ENCODE measurements at places on chromosomes 7 and 10.

DNA sequence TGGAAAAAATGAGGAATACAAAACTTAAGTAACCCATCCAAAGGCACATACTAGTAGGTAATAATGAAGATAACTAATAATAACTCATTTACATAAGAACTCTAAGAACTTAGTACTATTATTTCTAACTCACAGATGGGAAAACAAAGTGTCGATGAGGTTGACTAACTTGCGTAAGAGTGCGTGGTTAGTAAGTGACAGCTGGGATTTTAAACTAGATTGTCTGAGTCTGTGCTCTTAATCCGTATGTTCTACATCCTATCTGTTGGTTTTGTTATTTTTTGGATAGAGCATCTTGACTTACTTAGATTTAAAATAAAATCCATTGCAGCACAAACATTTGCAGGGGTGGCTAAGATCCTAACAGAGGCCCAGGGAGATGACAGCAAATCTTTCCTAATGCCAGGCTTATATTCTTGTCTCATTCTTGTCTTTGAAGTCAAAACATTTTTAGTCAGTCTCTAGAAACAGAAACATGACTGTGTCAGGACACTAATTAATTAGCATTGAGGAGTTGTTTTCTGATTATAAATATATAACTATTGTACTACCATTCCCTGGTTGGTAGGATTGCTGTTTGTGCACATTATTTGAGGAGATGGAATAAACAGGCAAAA is 11.7 kb downstream of the RPA3 start:
- no peak for DNase-seq

- DNase-seq: no peak
Measured at GRCh38 chr7:157543276-157543675, 206.5 kb downstream of the DNAJB6 start.

- DNase-seq: no peak
Measured at GRCh38 chr7:101333912-101334311, 12.3 kb upstream of the IFT22 start.

GRCh38 chr7:22601812-22602565 is 102.0 kb upstream of the STEAP1B start:
- no peak for DNase-seq

DNA sequence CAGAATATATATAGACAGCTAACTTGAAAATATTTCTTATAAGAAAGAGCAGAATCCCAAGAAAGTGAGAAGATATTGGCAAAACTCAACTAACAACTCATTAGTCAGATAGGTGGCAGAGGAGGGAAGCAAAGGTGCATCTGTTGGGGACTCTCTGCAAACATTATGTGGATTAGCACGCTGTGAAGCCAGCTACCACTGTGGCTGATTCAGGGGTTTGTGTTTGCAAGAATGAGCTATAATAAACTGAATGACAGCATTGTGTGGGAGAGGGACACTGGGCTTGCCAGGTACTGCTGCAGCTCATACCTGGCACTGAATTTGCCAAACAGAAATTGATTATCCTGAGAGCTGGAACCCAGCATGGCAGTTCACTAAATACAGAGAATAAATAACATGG is 170.3 kb upstream of the MINDY3 start:
- no peak for DNase-seq

GRCh38 chr10:119281581-119282071 is 74.3 kb downstream of the GRK5 start:
- no peak for DNase-seq

GRCh38 chr10:3467052-3467951 is 294.7 kb upstream of the PITRM1 start:
- DNase-seq: peak; percentile 79

DNA sequence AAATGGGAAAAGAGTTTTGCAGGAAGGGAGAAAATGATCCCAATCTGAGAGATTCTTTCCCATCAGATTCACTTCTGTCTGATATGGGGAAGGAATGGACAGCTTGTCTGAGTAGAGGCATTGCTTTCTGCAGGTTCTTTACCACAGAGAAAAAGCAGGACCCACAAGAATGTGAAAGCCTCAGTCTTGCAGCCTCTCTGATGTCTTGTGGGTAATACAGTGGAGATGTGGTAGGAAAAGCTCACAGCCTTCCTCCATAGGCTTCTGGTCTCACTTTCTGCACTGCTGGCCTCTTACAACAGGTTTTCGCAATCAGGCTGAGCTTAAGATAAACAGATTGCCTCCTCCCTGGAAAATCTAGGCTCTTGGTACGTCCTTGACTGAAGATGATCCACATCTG is 551 bp downstream of the IFIT1 start:
- no peak for DNase-seq

DNA sequence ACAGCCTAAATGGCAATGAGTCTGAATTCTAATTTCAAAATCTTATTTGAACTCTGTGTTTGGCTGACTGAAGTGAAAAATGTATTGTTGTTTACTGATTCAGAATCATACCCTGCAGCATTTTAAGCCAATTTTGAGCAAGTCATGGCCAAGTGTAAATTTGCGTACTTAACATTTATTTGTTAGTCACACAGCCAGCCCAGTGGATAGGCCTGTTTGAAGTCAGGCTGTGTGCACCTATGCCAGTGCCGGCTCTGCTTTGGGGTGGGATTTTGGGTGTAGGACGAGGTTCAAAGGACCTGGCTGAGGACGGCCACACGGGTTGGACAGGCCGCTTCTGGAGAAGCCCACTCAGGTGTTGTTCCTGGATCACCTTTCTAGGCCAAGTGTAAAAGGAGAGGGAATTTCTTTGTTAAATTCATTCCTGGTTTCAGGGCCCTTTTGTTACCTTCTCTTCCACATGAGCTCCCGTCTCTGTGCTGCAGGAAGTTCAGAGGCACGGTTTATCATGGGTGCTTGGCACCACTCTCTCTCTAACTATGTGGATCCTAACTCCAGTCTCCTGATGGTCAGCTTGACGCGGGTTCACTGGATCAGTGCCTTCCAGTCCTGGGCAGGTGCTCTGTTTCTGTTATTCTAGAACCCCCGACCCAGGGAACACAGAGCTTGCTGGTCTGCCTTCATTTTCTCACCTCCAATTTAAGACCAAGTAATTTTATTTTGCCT is 84.7 kb downstream of the CCNY start:
- DNase-seq: no peak

DNA sequence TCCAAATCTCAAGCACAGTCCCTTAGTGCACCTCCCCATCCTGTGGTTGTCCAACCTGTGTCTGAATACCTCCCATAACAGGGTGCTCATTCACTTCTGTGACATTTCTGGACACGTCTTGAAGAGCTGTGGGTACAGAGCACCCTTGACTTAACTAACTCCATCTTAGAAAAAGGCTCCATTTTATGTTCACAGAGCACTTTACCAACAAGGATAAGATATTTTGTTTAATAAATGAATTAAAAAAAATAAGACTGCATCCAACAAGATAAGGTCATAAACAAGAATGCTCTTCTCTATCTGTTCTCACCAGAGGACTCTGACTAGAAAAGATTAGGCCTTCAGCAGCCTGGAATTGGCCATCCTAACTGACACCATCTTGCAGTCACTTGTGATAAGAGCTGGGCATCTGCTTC is 335.2 kb upstream of the ZNF32 start:
- no peak for DNase-seq

DNA sequence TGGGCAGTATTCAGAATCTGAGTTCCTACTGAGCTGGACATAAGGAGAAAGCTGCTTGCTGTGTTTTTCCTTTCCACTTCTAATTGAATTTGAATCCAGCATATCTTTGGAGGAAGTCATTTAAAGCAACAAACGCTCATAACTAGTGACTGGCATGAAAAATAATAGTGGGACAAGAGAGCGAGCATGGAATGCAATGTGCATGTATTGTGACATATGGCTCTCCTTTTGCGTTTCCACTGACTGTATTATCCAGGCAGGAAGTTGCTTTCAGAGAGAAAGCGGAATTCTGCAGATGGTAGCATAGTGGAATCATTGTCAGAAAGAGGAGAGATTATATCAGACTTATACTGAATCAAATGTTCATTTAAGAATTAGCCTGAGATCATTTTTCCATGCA is 368.6 kb downstream of the REEP3 start:
- no peak for DNase-seq

DNA sequence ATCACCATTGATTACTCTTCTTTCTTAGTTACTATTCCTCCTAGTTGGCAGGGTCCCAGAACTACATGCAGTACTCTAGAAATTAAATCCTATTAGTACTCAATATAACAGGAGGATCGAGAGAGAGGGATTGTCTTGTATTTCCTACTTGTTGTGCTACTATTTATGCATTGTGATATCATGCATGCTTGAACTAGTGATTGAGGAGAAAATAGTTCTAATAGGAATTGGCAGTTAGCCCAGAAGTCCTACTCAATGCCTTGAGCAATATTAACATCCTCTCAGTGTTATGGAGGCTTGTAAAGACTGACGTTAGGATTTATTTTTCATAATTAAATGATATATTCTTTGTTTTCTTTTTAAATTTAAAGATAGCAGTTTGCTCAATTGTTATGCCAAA is 67.4 kb downstream of the FOXP2 start:
- DNase-seq: no peak

GRCh38 chr7:92682903-92683539 is 92.8 kb upstream of the FAM133B start:
- no peak for DNase-seq

- DNase-seq: peak; percentile 49
Measured at GRCh38 chr7:148799893-148800555, 84.1 kb downstream of the EZH2 start.

- no peak for DNase-seq
Measured at GRCh38 chr10:4080225-4080805, 295.3 kb upstream of the KLF6 start.

- DNase-seq: no peak
Measured at GRCh38 chr7:34059136-34059828, 153.9 kb downstream of the BMPER start.

- DNase-seq: no peak
Measured at GRCh38 chr7:18053177-18053928, 25.7 kb upstream of the PRPS1L1 start.

GRCh38 chr7:113775401-113775800 is 143.4 kb downstream of the PPP1R3A start:
- no peak for DNase-seq

DNA sequence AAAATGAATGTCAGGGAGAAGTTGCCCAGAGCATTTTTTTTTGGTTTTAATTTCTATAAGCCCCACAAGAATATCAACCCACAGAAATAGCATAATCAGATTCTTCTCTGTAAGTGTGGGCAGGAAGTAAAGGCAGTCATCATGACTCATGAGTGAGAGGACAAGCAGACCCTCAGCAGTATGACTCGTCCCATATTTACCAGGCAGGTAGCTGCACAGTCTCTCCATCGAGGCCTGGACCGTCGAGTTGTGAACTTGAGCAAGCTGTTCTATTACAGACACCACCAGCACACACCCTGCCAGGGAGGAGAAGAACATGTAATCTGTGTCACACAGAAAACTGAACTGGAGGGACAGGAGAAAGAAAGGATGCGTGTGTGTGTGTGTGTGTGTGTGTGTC is 37.8 kb downstream of the AOAH start:
- no peak for DNase-seq

- DNase-seq: peak; percentile 39
Measured at GRCh38 chr7:140201393-140201792, 24.6 kb upstream of the KDM7A start.

DNA sequence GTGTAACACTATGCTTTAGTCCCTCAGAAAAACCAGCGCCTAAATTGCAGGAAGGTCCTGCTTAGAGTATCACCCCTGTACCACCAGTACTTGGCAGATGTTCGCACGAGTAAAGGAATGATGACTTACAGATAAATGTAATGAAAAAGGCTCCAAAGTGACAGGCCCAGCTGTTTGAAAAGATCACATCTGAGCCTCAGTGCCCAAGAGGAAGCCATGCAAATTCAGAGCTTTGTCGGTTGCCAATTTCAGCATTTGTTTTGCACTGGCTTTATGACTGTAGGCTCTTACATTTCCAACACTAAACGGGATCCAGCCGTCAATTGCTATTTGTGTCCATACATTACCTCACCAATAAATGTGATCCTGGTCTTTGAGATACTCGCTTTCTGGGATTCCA is 60.6 kb upstream of the GAD2 start:
- no peak for DNase-seq

GRCh38 chr7:6636741-6637543 is at the start of gene ZNF316:
Gene ZNF316 (plus strand): TSS chr7:6637318. CDS start chr7:6642410, 5,092 bp downstream.
- no peak for DNase-seq

GRCh38 chr10:1147810-1148209 is 91.6 kb downstream of the WDR37 start:
- DNase-seq: no peak

GRCh38 chr7:137003086-137003485 is 134.6 kb downstream of the CHRM2 start:
- DNase-seq: no peak

DNA sequence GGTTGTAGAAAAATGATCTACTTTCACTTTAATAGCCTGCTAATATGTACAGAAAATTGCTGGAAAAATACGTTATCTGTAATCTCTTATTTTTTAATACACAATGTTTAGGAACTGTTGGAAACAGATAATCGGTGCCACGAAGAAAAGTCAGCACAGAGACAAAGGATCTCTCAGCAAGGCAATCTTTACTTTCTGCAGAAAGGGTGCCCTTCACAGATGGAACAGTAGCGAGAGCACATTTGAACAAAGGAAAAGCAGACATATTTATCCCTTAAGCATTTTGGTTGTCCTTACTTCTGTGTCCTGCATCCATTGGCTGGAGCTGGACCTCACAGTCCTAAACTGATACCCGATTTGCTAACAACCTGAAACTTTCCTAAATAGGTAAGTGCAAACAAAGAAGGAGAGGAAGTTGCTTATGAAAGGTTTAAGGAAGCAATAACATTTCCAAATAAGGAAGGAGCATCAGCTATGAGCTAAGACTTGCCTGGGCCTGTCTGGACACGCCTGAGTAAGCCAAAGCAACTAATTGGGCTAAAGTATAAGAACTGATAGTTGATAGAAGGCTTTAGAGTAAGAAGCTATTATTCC is 640.0 kb downstream of the SH2D4B start:
- no peak for DNase-seq

DNA sequence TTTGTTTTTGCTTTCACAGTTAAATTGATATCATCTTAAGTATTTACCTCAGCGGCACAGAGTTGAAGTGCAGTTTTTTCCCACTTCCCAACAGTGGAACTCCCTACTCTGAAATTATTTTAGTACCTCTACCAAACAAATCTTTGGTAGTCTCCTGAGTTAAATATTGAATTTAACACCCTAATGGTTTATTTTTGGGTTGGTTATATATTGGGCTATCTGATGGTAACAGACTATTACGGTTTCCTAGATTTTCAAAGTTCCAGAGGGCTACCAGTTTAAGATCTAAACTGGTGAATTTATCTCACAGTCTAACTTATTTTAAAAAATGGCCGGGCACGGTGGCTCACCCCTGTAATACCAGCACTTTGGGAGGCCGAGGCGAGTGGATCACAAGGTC is 1.3 kb downstream of the ZNF277 start:
- no peak for DNase-seq
